ENCODE measurements at places on chromosomes 1 and 21.

DNA sequence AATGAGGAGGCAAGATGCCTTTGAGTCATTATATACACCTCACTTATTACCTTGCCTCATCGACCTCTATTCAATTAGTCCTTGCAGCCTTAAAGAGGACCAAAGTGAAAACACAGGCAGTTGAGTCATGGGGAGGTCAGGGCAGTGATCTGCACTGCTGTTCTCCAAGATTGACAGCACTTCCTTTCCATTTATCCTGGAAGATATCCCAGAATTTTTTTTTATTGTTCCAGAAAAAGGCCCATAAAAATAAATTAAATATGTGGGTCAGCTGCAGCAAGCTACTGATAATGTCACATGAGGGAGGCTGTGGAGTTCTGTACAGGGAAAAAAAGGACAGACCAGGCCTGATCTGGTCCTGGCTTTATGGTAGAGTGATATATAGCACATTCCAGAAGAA lies 33.2 kb upstream of the CDC42BPA start:
- DNase-seq = peak; percentile 35

DNA sequence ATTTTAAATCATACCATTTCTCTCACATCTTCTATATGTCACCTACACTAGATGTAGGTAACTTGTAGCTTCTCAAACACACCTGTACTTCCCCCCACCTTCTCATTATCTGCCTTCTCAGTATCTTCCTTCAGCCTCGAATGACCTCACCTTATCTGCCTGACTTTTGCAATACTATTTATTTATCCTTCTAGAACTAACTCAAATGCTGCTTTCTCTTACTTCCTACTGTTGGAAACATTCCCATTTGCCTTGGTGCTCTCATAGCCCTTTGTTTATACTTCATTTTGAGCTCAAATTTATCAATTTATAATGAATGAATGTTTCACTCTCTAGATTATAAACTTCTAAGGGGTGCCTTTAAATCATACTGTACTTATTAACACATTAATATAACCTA lies 50.4 kb upstream of the KIAA1614 start:
- DNase-seq = no peak

DNA sequence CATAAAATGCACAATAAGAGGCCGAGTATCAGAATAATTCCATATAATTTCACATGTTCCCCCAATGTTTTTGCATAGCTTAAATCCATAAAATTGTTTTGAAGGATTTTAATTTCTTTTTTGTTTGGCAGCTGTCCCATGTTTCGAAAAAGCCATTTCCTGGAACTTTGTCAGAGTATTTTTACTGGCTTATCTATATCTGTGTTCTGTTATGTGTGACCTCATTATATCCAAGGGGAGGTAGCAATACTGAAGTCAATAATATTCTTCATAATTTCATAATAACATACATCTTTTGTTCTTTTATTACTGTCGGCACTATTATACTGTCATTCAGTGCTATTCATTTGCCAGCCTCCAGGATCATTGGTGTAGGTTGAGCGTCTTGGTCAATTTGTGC lies 9.4 kb upstream of the BACH1 start:
- no peak for DNase-seq

- no peak for DNase-seq
These were observed 50.2 kb upstream of the ACTRT2 start for GRCh38 chr1:2971101-2971501.

- DNase-seq = no peak
These were observed 427.2 kb downstream of the KIF26B start for GRCh38 chr1:245582026-245582425.

GRCh38 chr1:87334351-87335174 lies 5.9 kb downstream of the LMO4 start:
- no peak for DNase-seq

DNA sequence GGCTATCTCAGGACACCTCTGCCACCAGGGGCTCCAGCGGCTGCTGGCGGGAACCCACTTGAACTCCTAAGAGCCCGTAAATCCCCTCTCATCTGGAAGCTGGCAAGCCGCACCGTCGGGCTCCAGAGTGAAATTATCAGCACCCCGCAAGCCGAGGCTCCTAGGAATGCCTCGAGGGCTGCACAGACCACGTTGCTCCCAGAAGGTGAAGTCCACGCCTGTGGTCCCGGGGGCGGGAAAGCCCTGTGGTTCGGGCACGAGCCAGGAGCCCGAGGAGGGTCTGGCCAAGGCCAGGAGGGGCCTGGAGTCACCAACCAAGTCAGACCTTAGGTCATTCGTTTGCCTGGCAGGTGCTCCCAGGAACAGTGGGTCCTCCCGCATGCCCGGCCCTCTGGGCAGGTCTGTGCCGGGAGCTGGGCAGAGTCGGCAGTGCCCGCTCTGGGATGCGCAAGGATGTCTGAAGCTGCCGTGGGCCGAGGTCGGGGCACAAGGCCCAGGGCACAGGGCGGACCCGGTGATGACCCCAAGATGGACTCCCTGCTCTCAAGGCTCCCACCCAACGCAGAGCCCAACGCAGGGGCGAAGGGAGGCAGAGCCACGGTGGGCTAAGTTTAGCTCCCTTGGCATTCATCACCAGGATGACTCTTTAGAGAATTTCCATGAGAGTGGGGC lies 8.9 kb downstream of the ACTRT2 start:
- DNase-seq = no peak

DNA sequence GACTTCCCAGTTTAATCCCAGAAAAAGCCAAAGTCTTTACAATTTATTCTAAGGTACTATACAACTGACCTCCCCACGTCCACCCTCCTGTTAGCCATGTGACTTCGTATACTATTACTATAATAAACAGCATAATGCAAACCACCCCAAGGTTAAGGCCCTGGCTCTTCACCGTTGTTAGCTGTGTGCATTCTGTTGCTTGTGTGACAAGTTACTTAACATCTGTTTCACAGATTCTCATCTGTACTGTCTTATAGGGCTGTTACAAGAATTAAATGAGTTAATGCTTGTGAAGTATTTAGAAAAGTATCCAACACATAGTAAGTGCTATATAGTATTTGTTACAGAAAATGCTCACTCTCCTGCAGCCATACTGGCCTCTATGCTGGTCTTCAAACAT lies 15.7 kb downstream of the WARS2 start:
- no peak for DNase-seq

DNA sequence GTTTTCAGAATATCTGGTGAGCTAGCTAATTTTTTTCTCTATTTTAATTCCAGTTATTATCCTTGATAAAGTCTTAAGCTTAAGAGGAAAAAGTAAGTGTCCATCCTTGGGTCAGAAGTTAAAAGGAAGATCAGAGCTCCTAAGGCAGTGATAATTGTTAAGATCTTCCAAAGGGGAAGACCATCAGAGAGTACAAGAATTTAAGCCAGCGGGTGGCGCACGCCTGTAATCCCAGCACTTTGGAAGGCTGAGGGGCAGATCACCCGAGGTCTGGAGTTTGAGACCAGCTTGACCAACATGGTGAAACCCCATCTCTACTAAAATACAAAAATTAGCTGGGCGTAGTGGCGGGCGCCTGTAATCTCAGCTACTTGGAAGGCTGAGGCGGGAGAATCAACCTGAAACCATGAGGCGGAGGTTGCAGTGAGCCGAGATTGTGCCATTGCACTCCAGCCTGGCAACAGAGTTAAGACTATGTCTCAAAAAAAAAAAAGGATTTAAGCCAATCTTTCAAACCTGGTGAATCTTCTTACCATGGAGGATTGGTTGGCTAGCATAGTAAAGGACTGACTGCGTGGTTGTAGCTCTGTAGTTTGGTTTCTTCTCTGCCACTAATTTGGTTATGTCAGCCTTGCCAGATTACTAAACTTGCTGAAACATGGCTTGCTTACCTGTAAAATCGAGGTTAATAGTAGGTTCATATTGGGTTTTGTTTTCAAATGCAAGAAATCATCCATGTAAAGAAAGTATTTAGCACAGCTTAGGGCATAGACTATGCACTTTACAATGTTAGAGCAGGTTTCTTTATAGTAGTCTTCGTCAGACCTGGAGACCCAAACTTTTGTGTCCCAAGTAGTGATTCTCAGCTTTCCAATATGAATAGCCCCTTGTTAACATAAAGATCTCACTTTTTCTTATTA lies 15.9 kb downstream of the AKIRIN1 start:
- no peak for DNase-seq

DNA sequence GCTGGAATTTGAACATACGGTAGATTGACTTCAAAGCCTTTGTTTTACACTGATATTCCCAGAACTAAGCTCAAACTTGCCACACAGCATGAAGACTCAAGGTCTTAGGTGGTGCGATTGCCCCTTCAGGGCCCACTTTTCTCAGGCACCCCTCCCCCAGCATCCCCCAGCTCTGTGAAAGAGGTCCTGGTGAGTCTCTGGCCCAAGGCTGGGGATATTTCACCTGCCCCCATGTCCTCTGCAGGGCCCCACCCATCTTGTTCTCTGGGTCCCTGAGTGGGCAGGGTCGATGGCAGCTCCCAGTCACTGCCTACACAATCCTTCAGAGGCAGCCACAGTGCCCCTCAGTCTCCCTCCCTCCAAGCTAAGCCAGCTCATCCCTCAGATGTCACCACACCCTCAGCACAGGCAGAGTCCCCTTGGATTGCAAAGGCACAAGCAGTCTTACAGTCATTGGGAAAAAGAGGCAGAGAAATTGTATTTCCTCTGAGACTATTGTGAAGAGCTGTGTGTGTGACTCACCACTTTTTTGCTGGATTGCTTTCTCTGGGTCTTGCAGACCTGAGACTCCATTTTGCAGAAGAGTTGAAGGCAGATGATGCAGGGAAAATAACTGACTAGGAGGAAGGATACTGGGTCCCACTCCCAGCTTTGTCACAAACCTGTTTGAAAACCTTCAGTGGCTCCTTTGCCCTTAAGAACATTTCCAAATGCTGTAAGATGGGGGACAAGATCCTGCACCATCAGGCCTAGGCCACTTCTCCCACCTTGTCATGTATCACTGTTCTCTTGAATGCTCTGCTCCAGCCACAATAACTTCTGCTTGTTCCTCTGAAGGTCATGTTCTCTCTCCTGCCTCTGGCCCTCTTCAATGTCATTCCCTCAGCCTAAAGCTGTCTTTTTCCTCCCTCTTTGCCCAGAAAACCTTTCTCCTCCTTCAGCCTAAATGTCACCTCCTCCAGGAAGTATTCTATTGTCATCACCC lies 119.1 kb upstream of the GRIK3 start:
- no peak for DNase-seq

DNA sequence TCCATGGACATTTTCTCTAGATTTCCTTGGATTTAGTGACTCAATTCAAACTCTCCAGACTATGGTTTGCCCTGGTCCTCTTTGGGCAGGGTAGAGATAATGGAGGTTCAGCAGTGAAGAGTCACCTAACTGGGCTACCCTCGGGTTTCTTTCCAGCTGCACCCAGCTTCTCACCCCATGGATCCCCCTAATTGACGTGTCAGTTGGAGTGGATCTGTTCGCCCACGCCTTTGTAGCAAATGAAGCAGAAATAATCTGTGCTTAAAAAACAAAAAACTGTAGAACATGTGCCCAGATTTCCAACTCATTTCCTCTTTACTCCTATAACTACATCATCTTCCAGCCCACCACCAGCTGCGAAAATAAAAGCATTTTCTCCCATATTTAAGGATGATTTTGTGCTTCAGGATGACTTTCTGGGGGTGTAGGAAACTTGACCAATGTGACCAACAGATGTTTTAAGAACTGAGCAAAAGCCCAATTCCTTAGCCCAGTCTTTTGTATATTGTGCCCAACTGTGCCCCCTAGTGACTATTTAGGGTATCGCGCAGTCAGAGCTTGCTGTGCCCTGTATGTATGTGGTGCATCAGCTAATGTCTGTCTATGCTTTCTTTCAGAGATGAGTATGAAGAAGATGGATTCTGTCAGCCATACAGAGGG lies 66.5 kb upstream of the UBE2U start:
- DNase-seq = peak; percentile 77

GRCh38 chr1:20233394-20233793 lies 47.1 kb upstream of the PLA2G2C start:
- no peak for DNase-seq

GRCh38 chr1:203381151-203381751 lies 30.3 kb upstream of the FMOD start:
- DNase-seq = no peak

GRCh38 chr1:165050246-165050645 lies 306.3 kb downstream of the LMX1A start:
- no peak for DNase-seq

GRCh38 chr1:167510881-167511280 lies 7.4 kb downstream of the CD247 start:
- DNase-seq = no peak

GRCh38 chr1:50419192-50419906 lies 3.9 kb downstream of the DMRTA2 start:
- no peak for DNase-seq

- DNase-seq = no peak
These were observed 1.2 kb downstream of the RERE start for GRCh38 chr1:8816264-8816663.

DNA sequence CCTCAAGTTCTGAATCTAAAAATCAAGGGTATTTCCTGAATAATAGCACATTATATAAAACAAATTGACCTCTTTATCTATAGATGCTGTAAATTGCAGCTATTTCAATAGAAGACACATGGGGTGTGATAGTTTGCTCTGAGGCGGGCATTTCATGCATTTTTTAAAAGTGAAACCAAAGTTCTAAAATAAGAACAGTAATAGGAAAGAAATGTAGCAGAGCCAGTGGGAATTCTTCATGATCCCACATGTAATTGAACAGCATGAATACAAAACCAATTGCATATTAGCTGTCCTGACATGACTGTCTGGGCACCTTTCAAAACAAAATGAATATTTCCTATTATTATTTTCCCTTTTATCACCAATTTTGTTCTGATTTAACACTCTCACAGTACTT lies 85.0 kb downstream of the RGS21 start:
- DNase-seq = no peak

GRCh38 chr1:88595355-88596002 lies 88.6 kb upstream of the PKN2 start:
- peak; percentile 24 for DNase-seq

DNA sequence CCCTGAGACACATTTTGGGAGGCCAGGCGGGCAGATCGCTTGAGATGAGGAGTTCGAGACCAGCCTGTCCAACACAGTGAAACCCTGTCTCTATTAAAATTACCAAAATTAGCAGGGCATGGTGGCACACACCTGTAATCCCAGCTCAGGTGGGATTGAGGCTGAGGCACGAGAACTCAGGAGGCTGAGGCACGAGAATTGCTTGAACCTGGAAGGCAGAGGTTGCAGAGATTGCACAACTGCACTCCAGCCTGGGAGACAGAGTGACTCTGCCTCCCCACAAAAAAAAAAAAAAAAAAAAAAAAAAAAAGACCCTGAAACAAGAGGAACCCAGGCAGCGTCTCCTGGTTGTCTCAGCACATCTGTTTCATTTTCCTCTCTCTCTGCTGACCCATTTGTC lies 24.2 kb downstream of the PGM1 start:
- DNase-seq = no peak

GRCh38 chr1:175689396-175689795 lies 54.0 kb downstream of the TNR start:
- DNase-seq = no peak

GRCh38 chr1:234170622-234171021 lies 202.6 kb upstream of the COA6 start:
- no peak for DNase-seq
